Testis (tissue), 5 donors: ENCODE measurements at places on chromosomes 6 and 20. TPM values are rescaled to one million over a fixed set of nuclear protein-coding genes. Genes with fewer than 3 reads are reported as not detected.

DNA sequence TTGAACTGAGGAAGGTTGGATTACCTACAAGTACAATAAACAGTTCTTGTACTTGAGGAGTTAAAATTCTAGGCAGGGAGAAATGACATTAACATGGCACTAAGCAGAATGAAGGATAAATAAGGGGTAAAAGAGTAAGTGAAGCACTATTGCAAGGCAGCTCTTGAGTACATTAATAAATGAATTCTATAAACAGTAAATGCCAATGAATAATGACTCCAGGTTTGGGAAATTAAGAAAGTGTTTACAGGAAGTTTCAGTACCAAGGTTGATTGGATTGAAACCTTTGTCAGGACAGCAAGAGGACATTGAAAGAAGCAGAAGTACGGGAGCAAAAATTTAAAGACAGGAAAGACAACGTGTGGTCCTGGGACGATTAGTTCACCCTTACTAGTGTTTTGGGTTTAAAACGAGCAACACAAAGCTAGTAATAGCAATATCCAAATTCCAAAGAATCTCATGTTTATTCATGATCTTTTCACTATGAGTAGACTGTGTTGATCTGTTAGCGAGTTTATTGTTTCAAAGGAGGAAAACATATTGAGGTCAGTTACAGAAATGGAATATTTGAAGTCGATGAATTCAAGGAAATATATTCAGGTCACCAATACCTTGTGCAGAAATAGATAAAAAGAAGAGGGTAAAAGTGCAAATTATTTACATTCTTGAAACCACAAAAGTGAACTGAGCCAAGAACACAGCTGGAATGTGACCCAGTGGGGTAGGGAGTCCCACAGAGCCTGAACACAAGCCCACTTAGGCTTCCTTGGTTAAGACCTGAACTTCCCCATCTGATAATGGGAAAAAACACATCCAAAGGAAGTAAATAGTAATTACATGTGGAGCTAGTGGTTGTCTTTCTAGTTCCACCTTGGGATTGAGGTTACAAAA is 80.8 kb downstream of the MKKS start:
- DNase-seq: no peak

DNA sequence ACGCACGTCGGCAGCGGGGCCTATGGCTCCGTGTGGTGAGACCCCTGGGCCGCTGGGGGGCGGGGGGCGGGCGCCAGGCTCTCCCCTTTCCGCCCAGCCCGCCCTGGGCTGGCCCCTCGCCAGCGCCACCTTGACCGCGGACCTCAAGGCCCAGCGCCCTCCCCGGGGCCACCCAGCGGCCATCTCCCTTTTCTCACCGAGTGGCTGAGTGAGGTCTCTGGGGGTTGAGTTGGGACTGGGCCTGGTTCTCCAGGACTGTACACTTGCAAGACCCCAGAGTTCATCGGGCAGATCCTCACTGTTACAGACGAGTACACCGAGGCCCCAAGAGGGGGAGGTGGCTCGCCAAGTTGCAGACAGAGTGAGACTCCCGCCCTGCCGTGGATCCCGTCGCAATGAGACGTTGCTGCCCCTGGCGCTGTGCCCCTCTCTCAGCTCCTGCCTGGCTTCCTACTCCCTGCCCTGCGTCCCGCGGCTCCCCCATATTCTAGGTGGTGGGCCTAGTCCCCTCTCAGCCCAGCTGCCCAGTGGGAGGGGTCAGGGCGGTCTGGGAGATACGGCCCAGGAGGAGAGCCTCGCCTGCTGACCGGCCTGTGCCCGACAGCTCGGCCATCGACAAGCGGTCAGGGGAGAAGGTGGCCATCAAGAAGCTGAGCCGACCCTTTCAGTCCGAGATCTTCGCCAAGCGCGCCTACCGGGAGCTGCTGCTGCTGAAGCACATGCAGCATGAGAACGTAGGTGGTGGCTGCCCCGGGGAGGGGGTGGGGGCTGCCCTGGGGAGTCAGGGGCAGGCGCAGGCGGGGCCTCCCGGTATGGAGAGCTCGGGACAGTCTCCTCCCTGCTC is 576 bp downstream of the MAPK13 start:
- peak; percentile 69 for DNase-seq

The PTGIS gene
- total RNA-seq: 13.0 TPM

DNA sequence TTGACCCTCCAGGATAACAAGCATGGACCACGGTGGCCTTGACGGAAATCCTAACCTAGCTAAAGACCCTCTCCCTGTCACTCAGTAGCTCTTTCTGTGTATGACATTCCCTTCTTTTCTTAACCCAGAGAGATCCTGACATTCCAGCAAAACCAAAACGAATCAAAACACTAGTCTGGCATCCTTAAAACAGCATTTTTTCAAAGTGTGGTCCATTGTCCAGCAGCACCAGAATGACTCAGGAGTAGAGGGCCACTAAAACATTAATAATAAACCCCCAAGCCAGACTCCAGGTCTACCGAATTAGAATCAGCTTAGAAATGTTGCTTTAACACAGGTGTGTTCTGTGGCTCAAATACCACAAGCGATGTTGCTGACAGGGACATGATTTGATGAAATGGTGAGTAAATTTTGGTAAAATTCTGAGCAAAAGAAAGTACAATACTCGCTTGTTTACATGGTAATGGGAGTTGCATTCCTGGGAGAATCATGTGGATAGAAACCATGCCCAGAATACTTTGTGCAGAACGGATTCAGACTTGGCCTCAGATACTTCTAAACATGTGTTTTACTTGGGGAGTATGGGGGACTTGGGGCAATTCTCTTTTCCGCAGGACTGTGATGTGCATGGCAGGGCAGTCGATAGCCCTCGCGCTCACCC is 174.2 kb upstream of the KCNG1 start:
- no peak for DNase-seq

DNA sequence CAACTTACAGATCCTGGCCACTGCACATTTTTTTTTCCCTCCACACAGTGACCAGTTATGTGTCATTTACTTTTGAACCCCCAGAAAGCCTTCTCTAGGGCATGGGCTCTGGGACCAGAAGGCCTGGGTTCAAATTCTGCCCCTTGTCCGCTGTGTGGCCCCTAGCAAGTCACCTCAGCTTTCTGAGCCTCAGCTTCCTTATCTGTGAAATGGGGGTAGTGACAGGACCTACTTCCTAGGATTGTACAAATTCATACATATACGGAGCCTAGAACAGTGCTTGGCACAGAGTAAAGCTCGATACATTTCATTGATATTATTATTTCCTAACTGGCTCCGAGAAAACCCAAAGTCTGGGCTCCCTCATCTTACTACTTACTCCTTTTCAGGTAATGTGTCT is 1.6 kb downstream of the BPI start:
- no peak for DNase-seq

DNA sequence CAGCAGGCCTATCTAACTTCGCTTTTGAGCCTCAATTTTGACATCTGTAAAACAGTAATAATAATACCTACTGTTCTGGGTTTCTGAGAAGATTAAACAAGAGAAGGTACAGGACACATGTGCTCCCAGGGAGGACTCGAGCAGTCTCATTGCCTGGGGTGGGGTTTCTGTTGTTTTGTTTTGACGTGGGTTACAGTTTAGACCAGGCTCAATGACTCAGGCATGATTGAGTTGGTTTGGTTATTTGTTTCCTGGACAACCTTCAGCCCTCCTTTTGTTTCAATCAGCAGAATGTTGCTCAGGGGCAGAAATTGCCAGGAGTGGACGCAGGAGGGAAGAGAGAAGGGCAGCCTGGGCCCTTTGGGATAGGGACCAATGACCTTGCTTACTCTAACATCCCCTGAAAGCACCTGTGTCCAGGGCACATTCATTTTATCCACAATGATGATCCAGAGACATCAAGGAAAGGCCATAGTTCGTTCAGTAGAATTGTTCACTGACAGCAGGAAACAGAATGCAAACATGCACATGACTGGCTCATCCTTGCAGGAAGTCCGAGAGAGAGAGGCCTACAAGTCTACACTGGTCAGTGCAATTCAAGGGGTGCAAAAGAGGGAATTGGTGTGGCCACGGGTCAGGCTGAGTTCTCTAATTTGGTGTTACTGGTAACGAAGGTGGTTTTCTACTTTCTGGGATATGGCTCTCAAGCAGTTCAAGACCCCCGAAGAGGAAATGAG is 74.5 kb upstream of the MRPS10 start:
- DNase-seq: no peak

DNA sequence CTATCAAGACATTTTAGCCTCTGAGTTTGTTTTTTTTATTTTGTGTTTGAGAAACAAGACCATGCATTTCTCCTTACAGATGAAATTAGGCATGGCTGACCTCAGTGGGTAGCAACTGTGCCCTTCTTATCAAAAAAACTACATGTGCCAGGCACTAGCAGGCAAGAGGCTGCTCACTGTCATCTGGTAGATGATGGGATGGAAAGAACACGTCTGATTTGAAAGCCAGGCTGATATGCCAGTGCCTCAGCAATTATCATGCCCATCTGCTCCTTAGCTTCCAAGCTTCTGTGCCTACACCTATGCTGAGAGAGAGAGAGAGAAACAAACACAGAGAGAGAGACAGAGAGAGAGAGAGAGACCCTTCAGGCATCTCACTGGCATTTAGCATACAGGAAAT is 149.9 kb downstream of the C6orf118 start:
- DNase-seq: no peak

DNA sequence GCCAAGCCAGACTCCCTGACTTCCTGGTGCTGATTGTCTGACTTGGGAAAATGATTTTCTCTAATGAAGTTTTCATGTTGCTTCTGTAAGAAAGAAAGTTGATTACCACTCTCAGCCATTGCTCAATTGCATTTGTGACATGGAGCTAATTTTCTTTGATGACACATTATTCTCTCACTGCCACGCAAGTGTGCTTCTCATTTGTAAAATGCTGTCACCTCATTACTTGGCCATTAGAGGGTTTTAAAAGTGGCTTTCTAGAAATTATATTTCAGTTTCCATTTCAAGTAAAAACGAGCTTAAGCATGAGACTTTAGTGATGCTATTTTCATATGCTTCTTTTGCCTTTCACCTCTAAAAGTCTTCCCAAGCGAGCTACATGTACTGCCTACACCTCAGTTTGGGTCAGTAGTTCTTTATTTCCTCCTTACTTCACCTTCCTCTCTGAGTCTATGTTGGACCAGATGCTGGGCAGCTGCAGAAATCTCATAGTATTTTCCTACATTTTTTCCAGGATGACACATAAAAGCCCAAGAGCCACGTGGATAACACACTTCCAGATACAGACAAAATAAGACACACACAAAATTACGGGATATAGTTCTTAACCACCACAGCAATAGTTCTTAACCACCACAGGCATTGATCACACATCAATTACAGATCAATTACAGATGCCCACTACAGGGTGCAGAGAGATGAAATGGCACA is 6.3 kb upstream of the FAM210B start:
- DNase-seq: no peak

The IL17F gene
- not detected for total RNA-seq

DNA sequence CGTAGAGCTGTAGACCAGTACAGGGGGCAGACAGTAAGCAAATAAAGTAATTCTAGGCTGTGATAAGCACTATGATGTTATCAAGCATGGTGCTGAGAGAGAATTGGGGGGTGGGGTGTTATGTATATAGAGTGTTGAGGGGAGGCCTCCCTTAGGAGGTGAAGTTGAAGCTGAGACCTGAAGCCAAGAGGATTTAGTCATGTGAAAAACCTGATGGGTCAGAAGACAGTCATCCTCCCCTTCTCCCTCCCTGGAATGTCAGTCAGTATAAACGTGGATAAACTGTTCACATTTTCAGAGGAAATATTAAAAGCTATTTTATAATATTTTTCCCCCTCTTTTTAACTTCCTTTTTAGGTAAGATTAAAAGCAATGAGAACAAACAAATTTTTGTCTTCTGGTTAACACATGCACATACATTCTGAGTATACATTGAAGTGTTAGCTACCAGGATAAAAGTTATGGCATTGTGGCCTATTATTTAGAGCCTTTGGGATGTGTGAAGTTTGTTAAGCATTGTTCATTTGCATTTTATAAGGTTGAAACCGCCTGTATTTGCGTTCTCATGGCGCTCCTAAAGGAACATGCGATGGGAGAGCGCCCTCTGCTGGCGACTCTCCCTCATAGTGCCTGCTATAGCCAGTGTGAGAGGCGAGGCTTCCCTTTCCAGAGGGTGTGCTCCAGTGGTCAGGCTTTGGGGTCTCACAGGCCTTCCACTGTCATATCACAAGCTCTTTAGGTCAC is 35.4 kb upstream of the MAPK13 start:
- DNase-seq: peak; percentile 91
